ENCODE measurements at places on chromosomes 12 and 14.

- DNase-seq, result no peak
Observed at GRCh38 chr14:34099635-34100034, 148.8 kb upstream of the EGLN3 start.

DNA sequence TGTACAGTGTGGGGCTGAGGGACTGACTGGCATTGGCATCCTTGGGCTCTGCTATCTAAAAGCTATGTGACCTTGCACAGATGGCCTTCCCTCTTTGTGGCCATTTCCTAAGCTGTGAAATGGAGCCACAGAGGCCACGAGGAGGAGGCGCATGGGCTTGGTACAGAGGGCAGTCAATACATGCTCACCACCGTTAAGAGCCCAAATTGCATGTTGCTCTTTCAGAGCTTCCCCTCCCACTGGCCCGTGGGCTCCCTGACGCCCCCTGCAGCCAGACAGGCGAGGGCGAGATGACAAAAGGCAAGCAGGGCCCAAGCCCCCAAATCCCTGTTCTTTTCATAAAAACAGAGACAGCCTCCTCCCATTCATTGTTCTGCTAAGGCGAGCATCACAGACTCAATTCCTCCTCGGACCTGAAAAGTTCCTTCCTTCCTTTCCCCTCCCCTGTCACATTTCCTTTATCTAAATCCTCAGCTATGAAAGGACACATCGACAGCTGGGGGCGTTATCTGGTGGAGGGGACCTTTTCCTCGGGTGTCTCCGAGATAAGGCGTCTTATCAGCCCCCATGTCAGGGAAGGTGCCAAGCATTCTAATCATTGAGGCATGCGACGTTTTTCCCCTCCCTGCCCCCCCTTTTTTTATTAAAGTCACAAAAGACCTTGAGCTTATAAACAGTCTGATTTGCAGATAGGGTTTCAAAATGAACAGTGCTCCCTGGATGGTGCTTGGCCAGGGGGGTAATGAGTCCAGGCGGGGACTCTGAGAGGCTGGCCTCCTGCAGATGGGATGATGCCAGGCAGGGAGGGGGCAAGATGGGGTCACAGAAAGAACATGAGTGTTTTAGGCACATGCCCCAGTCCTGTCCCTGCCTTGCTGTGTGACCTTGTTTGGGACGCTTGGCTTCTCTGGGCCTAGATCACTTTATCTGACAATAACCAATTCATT lies 26.4 kb downstream of the FAM222A start:
- no peak for DNase-seq

GRCh38 chr14:53567236-53567780 lies 389.3 kb downstream of the BMP4 start:
- DNase-seq, result no peak

DNA sequence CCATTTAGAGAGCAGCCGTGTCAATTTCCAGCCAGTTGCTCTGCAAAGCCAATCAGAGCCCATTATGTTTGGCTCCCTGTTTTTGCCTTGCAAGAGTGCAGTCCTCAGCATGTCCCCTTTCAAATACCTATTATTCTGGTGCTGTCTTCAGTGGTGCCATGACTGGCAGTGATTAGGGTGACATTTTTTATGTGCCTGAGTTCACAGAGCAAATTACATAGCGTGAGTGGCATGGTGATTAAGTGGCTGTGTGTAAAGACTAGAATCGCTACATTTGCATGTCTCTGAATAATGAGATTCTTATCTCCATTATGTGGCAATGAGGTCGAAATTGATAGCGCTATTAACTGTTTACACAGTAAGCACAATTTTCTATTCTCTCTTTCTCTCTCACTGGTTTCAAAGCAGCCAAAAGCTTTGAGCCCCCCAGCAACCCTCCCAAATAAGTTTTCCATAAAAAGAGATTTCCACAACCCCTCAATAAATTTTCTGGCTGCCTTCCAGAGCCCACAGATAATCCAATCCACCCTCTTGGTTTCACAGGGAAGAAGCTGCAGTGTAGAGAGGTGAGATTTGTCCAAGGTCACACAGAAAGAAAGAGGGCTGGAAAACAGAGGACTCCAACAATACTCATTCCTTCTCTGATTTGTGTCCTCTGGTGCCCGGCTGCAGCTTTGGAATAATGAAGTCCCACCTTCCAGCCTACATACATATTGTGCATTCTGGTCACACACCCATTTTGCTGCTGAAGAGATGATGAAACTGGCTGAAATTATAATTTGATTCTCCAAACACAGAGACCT lies 58.8 kb upstream of the NUDT4 start:
- no peak for DNase-seq

- DNase-seq, result no peak
Observed at GRCh38 chr14:38309522-38310277, 53.8 kb upstream of the CLEC14A start.

GRCh38 chr12:61857968-61858367 lies 402.2 kb upstream of the USP15 start:
- DNase-seq, result no peak

- DNase-seq, result no peak
Observed at GRCh38 chr14:100789460-100790417, 36.2 kb upstream of the MEG3 start.

- no peak for DNase-seq
Observed at GRCh38 chr12:88866881-88867280, 286.6 kb upstream of the KITLG start.

DNA sequence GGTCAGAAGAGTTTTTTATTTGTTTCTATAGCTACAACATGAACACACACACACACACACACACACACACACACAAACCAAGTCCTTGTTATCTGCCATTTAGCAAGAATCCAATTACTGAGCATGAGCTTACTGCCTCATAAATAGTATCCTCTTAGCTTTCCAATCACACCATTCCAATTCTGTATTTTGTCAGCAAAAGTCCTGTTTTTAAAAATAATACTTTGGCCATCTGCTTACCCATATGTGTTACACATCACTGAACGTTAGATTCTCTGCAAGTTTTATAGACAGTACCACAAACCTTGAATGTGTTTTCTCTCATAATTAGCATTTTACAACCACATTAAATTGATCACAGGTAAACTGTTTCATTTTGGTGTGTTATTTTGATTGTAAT lies 1905.4 kb upstream of the FLRT2 start:
- no peak for DNase-seq

DNA sequence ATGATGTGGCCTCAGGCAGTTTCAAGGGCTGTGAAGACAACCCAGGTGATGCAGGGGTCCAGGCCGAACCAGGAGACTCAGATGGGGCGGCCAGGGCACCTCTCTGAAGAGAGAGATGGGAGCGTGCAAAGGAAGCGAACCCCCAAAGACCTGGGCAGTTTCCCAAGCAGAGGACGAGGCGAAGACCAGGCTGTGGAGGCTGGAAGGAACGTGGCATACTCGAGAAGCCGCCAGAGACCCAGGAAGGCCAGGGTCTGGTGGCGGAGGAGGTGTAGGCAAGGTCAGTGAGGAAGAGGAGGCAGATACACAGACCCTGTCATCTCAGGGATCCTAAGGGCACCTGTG lies 24.7 kb downstream of the LTBP2 start:
- DNase-seq, result no peak

GRCh38 chr14:35158951-35159653 lies 36.8 kb downstream of the PRORP start:
- DNase-seq, result no peak

- no peak for DNase-seq
Observed at GRCh38 chr12:12934556-12934955, 17.4 kb downstream of the GPRC5D start.

- no peak for DNase-seq
Observed at GRCh38 chr12:115473257-115473956, 789.4 kb upstream of the TBX3 start.
